Testis (tissue), 5 donors: ENCODE measurements at places on chromosomes 7 and 10. TPM values are rescaled to one million over a fixed set of nuclear protein-coding genes. Genes with fewer than 3 reads are reported as not detected.

HABP2 gene
- 1.9 TPM for polyA plus RNA-seq

PLXNA4 gene
- polyA plus RNA-seq: 3.4 TPM

DNA sequence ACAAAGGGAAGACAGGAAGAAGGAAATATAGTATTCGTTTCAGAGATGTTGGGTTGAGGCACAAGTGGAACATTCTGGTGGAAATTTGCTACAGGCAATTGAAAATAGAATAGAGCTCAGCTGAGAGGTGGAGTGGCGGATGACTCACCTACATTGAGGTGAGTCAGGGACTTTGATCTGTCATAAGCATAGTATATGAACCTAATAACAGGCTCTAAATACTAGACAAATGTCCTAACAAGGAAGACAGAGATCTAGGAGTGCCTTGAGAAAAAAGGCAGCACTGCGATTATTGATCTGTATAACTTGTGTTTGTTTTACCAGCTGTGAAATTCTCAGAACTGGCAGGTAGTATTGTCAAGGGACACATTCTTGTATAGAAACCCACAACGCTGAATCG lies 907 bp upstream of the IFRD1 start:
- DNase-seq: no peak

UPF2 gene
- polyA plus RNA-seq: 15.7 TPM

MYPN gene
- polyA plus RNA-seq: 2.3 TPM

DNA sequence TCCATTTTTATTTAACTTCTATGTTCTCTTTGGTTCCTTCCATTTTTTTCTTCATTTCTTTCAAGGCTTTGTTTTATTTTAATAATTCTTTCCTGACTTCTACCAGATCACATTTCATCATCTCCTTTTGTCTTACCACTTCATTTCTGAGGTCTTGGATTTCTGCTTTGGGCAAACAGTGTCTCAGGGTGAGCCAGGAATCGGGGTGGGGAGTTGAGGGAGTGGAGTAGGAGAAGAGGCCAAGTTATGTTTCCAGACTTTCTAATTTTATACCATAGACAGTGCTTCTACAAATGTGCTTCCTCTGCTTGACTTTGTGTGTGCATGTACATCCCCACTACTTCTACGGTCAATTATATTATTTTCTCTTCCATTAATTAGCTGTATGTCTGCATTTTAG lies 112.1 kb downstream of the PRKG1 start:
- no peak for DNase-seq

MYOF gene
- 21.4 TPM for polyA plus RNA-seq

MICALL2 gene
- polyA plus RNA-seq: 13.4 TPM

DNA sequence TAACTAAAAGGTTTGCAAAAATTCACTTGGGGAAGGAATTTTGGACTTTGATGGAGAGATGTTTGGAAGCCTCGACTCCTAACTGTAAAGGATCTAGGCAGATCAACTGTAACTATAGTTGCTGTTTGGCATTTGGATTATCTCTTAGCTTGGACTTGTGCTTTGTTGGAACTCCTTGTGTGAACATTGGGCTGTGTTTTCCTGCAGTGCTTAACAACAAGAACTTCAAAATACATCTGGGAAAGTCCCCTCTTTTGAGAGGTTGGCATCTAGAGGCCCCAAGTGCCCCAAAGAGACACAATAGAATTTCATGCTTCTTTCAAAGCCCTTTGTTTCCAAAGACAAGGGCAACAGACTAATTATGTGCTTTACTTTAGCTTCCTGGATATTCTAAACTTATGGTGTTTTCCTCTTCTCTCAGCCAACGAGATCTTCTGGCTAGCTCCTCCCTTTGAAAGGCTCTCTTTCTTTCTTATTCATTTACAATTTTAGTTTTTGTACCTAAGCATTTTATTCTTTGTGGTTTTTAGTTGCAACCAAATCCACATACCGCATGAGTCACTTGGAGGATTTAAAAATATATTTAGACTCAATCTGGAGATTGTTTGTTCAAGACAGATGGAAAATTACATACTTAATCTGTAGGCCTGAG lies 11.6 kb downstream of the ABCA13 start:
- no peak for DNase-seq

TACC2 gene
- polyA plus RNA-seq: 18.0 TPM

DNA sequence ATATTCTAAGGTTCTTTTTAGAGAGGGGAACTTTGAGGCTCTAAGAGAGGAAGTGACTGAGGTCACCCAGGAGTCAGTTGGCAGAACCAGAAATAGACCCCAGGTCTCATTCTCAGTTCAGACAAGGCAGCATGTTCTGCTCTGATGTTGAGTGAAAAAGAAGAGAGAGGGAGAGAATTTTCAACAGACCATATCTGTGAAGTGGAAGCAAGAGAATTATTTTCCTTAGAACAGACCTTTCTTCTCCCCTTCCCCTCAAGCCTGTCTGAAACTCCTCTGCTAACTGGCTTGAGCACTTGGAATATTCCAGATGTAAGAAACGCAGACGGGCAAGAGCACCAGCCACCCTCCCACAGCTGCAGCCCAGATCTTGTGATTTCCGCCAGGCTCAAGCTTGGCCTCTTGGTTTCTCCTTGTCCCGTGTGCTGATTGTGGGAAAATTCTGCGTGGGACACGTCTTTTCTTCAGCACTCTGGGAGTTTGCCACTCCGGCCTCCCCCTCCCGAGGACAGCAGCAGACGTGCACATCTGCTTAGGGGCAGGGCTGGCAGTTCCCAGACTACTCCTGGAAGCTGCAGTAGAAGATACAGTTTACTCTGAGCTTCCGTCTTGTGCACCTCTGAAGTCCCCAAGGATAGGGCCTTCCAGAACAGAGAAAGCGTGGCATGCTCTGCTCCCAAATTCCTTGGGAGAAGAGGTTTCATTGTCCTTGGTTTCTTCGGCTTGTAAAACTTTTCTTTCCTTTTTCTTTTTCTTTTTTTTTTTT lies 22.7 kb upstream of the IKZF1 start:
- no peak for DNase-seq

DNA sequence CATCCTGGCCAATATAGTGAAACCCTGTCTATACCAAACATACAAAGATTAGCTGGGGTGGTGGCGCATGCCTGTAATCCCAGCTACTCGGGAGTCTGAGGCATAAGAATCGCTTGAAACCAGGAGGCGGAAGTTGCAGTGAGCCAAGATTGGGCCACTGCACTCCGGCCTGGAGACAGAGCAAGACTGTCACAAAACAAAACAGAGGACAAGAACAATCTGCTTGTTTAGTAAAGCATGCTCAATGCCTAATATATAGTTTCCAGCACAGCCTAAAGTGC lies 1.8 kb upstream of the SEC24C start:
- DNase-seq: no peak

- no peak for DNase-seq
These were observed 75.5 kb downstream of the ZNF777 start for GRCh38 chr7:149385195-149385950.
